ENCODE measurements at places on chromosomes 1 and 21.
A peak's percentile ranks its signal among the peaks of the same experiment; 100 is the strongest.

DNA sequence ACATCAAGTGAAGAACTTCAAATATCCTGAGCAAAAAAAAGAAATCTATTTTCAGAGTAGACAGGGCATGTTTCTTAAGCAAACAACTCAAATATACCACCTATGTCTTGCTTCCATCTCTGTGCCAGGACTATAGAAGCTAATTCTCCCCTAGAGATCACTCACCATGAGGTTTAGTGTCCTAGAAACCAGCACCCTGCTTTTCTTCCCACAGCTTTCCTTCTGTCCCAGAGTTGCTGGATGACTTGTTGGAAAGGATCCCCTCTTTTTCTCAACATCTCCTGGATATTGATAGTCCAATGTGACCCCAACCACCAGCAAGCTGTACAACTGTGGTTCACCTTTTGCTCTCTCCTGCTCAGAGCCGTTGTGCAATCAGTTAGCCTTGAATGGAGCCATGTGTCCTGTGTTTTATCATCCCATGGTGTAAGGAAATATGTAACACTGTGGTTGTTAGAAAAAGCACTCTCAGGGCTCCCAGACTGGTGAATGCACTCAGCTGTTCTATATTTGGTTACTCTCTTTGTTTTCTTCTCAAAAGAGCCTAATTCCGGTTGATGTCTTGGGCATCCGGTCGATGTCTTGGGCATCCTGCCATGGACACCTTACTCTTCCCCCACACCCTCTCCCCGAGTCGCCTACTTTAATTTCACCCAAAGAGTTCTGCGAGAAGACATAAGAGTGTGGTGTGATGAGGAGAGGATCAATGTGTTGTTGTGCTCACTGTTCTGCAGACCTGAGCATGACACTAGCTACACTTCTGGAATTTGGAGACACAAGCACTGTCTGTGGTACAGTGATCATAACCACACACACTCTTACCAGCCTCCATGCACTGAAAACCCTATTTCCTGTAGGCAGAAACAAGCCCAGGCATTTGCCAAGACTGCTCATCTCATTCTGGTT lies 1.7 kb downstream of the TNFSF4 start:
- no peak for DNase-seq

DNA sequence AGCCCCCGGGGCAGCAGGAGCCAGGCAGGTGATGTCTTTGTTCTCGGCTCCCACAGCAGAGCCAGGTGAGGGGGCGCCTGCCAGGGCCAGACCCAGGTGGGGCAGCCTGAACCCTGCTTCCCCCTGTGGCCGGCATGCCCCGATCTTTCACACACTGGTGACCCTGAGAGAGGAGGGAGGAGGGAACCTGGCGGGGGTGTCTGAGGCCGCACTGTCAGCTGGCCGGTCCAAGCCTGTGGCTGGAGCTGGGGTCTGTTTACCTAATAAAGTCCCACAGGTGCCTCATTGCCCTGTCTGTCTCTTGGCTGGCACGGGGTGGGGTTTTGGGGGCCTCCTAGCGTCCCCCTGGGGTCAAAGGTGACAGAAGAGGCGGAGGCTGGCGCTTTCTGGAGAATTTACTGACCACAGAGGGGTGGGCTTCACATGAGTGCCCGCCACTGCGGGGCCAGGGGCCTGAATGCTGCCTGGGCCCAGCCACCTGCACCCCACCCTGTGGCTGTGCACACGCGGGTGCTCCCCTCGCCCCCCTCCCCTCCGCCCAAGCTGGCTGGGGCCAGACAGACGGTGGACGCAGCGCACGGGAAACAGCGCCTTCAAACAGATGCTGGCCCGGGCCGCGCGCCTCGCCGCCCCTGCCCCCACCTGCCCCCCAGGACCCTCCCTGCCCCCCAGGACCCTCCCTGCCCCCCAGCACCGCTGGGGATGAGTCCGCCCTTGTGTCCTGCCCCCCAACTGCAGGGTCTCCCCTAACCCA lies 5.8 kb downstream of the TMEM240 start:
- no peak for DNase-seq

- DNase-seq = no peak
These were observed 2.7 kb downstream of the SLC9A1 start for GRCh38 chr1:27152004-27152828.

DNA sequence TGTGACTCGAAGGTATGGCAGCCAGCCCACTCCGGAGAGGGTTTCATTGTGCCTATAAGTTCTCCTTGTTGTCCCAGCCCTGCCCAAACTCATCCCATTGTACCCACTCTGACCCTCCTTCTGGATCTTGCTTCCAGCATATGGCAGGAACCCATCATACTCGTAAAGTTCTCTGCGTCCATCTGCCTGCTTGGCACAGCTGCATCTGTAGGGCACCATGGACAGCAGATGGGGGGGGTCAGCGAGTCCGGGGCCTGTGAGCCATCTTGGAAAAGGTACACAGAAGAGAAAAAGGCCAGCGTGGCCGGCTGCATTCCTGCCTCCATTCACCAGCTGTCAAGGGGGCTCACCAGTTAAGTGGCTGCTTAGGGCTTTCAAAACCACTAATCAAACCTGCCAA lies 94.9 kb upstream of the IGSF21 start:
- no peak for DNase-seq

DNA sequence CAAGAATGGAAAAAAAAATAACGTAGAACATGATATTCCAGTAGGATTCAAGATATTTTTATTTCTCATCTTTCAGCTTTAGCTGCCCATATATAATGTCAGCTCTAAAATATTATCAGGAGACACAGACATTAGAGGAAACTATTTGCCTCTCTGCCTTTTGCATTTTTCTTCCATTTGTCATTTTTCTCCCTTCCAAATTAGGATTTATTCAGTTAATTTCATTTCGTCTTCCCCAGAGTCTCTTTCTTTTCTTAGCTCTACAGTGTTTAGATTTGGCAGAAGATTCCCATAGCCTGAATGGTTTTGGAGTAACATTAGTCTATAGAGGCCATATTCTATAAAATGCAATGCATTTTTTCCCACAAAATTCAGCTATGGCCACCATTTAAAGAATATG lies 5.1 kb upstream of the ENAH start:
- no peak for DNase-seq

- DNase-seq = no peak
These were observed 19.1 kb downstream of the ZCCHC17 start for GRCh38 chr1:31315902-31316301.

DNA sequence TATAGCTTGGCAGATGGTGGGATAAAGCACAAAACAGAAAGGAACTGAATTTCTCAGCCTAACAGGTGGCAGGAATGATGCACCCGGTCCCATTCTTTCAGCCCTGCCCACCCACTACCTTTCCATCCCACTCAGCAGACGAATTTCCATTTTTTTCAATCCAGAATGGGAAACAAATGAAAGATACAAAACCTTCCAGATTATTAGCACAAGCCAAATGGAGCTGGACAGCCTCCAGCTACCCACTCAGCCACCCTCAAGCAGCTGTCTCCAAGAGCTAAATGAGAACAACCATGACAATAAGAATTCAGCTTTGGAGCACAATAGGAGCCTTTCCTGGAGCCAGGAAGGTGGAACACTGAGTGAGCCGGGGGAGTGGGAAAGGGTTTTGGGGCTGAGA lies 96.3 kb upstream of the ST6GALNAC5 start:
- DNase-seq = no peak

DNA sequence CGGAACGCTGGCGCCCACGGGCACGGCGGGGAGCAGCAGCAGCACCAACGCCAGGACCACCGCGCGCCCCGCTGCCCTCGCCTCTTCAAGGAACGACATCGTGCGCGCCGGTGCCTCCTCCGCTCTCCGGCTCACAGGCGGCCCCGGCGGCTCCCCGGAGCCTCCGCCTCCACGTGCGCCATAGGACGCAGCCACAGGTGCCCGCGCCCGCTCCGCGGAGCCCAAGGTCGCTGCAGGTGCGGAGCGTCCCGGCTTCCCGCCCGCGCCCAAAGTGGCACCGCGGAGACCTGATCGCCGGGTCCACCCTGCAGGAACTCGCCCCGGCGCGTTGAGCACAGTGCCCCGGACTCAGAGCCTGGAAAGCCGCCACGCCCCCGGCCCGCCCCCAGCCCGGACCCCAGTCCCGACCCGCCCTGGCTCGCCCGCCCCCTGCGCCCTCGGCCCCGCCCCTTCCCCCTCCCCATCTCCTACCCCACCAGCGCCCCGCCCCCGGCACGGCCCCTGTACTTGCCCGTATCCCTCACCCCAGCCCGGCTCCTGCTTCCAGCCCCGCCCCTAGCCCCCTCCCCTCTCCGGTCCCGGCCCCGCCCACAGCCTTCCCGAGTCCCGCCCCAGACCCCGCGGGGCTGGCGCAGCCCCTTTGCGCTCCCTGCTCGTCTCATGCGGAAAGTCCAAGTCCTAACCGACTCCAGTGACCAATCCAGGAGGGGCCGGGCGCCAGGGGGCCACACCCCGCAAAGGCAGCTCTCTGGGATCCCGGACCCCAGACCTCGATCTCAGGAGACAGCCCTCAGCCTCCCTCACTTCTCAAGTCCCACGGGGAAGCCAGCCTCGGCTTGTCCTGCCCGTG lies at the start of gene MEGF6:
Gene MEGF6 (minus strand): TSS at position 339 of the 850 bp plus-strand sequence. CDS start 240 bp downstream, at position 99.
- DNase-seq = peak; percentile 43

DNA sequence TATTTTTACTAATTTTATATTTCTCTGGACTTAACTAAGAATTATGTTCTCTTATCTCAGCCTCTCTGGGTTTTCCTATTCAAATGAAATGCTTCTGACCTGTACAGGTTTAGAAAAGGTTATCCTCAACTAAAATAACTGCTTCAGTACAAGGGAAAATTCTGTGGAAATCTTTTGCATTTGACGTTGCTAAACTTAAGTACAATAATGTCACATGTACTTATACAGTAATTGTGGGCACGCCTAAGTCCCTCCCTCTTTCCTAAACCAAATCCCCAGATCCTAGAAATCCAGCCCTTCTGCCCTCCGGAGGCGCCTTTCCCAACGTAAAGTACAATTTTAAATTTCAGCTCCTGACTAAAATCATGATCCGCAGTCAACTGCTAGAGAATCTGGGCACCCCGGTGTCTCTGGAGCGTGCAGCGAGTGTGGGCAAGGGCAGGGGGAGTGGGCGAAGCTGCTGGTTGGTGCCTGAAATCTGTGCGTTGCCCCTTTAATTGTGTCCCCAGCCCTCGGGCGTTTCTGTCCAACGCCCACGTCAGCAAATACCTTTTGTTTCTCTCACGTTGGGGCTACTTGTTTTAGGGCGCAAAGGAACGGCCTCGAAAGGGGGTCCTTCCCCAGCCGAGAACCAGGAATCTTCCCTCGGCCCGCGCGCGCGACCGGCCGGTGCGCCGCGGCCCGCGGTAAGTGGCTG lies at the start of gene ZBTB8A:
Gene ZBTB8A (plus strand): TSS at position 541 of the 697 bp plus-strand sequence. CDS start 53,505 bp downstream, outside the sequence.
- no peak for DNase-seq

- DNase-seq = no peak
These were observed 71.1 kb downstream of the CACNA1E start for GRCh38 chr1:181554465-181554864.

GRCh38 chr1:206935491-206936067 lies 10.7 kb downstream of the PIGR start:
- DNase-seq = no peak
